ENCODE measurements at places on chromosomes 11 and 22. TPM values are rescaled to one million over a fixed set of nuclear protein-coding genes. Genes with fewer than 3 reads are reported as not detected.

Gene CHID1
- 59.4 TPM for total RNA-seq

Gene TCP11L1
- total RNA-seq = 36.5 TPM

GRCh38 chr11:130738611-130739010, 177.7 kb downstream of the SNX19 start:
- DNase-seq = no peak

DNA sequence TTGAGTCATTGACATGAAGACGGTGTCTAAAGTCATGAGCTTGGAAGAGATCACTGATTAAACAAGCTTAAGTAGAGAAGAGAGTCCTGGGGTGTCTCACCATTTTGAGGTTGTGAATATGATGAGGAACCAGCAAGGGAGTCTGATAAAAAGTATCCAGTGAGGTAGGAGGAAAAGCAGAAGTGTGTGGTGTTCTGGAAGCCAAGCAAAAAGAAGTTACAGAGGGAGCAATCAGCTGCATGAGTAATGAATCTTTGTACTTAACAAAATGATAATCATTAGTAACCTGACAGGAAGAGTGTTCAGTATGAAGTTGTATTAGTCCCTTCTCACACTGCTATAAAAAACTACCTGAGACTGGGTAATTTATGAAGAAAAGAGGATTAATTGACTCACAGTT, 131.3 kb downstream of the C11orf87 start:
- no peak for DNase-seq

- no peak for DNase-seq
Observed at GRCh38 chr22:18906896-18907295, 776 bp downstream of the DGCR6 start.

DNA sequence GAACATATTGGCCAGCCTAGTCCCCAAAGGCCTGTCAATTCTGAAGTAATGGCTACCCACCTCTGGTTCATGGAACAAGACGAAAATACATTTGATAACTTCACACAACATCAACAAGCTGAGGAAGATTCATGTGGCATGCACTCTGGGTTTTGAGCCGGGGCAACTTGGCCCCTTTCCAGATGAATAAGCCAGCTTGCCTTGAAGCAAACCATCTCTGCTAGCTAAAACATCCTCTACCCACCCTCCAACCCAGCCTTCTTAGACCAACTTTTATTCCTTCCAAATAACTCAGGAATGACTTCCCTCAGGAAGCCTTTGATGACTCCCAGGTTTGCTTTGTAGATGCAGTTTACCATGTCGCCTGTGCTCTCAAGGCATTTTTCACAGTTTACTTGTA, 94.4 kb downstream of the SLC1A2 start:
- DNase-seq = no peak

DNA sequence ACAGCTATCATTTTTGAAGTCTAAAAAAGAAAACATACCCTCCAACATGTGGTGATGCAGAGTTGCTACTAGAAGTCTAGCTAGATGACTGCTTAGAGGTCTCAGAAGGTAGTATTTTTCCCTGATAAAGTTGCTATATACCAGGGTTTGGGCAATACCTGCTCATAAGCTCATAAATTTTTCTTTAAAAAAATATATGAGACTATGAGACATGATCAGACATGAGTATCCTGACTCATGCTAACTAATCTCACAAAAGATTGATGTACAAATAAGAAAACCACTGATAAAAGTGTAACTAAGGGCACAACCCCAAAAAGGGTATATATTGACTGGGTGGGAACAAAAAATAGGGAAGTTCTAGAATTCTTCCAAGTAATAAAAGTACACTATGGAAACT, 740.9 kb downstream of the METTL15 start:
- DNase-seq = no peak

- DNase-seq = no peak
Observed at GRCh38 chr11:422249-422656, 7.5 kb upstream of the SIGIRR start.

DNA sequence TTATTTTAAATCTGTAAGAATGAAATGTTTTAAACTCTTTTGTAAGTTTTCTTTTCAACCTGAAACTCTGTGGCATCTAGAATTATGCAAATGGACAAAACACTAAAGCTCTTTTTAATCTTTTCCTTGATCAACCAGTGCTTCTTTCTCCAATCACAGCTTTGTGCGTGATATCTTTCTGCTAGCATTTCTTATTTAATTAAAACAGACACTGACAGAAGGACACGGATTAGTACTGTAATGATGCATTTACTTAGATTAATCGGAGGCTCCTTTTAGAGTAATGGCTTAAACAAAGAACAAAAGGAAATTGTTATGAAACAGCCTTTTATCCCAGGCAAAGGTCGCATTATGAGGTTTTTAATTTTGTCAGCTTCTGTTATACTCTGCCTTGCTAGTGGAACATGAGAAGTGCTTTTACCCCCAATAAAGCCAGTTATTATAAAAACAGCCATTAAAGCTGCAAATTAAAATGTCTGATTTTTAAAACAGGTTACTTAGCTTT, 48.5 kb upstream of the SOX6 start:
- DNase-seq = no peak

Measured in sciatic nerve (tissue), 2 donors.